ENCODE measurements at places on chromosomes 7 and 10. TPM values are rescaled to one million over a fixed set of nuclear protein-coding genes. Genes with fewer than 3 reads are reported as not detected.

Gene GNA12
- 41.6 TPM for total RNA-seq

Gene GSTO2
- 7.8 TPM for total RNA-seq

Gene OR13A1
- not detected for total RNA-seq

Gene STEAP1B
- 1.5 TPM for total RNA-seq

Gene GAD2
- not detected for total RNA-seq

Gene PLEKHS1
- 7.0 TPM for total RNA-seq

Gene CAMK2G
- total RNA-seq: 38.4 TPM

Gene TPK1
- 9.0 TPM for total RNA-seq

Gene FANK1
- 11.5 TPM for total RNA-seq

Gene TMEM225B
- total RNA-seq: 0.30 TPM

Gene CFAP46
- 9.0 TPM for total RNA-seq

Gene SFRP4
- 4.8 TPM for total RNA-seq

Gene CPED1
- 38.6 TPM for total RNA-seq

Gene GATA3
- total RNA-seq: 4.6 TPM

GRCh38 chr10:50577681-50578350 is 45.9 kb downstream of the SGMS1 start:
- no peak for DNase-seq

DNA sequence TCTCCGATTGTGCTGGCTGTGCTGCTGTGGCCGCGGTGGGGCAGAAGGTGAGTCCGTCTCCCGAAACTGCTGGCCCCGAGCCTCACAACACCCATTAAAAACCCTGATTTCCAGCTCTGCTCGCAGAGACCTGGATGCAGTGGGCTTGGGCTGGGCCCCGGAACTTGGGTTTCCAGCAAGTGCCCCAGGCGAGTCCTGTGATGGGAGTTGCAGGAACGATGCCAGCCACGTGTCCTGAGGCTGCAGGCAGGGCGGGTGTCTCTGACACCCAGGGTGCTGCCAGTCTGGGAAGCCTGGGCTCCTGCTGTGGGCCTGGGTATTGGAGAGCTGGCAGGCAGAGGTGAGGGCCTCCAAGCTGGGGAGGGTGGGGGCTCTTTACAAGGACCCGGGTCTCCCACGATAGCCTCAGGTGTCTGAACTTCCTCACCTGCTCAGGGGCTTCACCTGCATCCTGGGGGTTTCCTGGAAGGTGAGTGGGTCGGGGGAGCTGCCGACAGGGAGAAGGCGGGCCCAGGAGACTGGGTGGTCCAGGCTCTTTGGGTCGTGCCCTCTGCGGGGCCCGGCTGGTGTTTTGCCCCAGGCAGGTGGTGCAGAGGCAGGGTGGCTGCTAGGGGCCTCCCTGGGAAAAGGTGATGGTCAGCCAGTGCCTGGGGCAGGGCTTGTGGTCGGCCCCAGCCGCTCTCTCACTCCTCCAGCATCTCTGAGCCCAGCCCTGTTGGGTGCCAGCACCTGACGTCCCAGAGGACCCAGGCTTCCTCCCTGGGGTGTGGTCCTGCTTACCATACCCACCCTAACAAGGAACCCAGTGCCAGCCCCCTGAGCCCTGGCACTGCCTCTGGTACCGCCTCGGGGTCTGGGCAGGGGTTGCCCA is 180.3 kb downstream of the DNAJB6 start:
- no peak for DNase-seq

- DNase-seq: no peak
These were observed 147.3 kb downstream of the ZEB1 start for GRCh38 chr10:31466313-31466712.

DNA sequence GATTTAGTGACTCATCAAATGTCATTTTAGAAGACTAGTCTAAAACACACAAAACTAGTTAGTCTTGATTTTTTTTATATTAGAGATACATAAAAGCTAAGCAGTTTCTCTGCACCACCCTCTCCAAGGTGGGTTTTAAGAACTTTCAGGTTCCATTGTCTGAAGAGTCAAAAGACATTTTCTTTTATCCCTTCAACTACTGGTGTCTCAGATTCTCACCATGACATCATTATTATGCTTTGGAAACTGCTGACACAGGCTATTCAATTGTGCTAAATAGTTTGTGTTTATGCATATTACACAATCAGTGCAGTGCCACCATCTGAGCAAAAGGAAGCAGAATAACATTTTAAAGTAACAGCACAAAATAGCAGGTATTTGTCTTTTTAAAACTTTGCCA is 52.2 kb downstream of the IGF2BP3 start:
- no peak for DNase-seq

DNA sequence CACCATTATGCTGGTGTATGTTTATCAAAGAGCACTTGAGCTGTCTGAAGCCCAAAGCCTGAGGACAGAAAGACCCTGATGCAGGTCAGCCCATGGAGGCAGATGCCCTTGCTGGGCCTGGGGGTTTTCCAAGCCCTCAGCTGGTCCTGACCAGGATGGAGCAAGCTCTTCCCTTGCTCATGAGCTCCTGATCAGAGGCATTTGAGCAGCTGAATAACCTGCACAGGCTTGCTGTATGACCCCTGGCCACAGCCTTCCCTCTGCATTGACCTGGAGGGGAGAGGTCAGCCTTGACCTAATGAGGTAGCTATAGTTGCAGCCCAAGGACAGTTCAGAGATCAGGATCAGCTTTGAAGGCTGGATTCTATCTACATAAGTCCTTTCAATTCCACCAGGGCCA is 13.0 kb downstream of the AQP1 start:
- DNase-seq: no peak

GRCh38 chr10:77441353-77442166 is 196.0 kb downstream of the KCNMA1 start:
- DNase-seq: no peak

DNA sequence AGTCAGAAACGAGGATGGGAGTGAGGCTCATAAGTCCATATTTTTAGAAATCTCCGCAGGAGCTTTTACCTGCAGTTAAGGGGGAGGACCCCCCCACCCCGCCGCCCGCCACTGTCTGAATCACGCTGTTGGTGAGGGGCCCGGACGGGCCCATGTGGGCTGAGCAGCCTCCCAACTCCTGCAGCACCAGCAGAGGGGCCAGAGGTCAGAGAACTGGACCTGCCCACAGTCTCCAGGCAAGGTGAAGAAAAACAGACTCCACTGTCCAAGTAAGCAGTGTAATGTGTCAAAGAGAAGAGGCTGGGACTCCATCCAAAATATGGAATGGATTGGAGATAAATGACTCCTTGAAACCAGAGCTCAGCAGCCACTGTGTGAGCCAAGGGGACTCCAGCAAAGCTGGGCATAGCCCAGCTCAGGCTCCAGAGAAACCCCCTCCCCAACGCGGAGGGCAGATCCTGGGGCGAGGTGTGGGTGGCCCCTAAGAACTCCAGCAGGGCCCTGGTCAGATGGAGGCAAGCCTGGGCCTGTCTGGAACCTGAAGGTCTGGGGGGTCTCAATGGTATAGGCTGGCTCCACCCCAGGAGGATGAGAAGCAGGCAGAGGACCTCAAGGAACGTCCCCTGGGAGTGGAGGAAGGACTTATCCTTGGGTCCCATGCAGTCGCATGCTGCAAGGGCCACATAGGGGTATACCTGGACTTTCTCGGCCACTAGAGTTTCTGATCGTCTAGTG is 128.5 kb upstream of the TNS3 start:
- DNase-seq: no peak

- DNase-seq: no peak
These were observed 225.8 kb downstream of the EXOC4 start for GRCh38 chr7:133478591-133479135.

GRCh38 chr10:19848226-19848985 is 32.2 kb downstream of the PLXDC2 start:
- DNase-seq: no peak

- no peak for DNase-seq
These were observed 35.0 kb downstream of the LAMB4 start for GRCh38 chr7:108094933-108095710.

DNA sequence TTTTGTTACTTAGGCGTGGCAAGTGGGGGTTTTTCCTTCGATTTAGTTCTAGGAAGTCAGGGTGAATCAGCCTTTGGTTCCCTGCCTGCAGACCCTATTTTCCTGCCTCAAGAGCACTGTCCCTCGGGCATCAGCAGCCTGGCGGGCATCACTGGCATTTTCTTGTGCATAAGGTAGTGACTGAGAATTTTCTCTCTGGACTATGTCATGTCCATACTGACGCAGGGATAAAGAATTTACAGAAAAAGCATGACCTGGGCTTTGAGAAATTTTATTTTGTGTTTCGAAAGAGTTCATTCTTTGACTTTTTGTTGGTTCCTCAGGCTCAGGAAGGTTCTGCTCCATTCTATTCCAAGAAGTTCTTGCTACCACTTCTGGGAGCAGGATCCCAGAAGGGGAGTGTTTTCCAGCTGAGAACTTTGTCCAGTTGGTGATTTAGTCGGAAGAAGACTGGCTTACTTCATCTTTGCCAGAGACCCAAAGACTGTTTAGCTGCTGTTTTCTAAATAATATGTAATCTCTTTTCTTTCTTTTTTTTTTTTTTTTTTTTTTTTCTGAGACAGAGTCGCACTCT is 213.9 kb upstream of the SH2B2 start:
- DNase-seq: no peak

GRCh38 chr7:140230516-140230860 is 53.7 kb upstream of the KDM7A start:
- peak; percentile 67 for DNase-seq

DNA sequence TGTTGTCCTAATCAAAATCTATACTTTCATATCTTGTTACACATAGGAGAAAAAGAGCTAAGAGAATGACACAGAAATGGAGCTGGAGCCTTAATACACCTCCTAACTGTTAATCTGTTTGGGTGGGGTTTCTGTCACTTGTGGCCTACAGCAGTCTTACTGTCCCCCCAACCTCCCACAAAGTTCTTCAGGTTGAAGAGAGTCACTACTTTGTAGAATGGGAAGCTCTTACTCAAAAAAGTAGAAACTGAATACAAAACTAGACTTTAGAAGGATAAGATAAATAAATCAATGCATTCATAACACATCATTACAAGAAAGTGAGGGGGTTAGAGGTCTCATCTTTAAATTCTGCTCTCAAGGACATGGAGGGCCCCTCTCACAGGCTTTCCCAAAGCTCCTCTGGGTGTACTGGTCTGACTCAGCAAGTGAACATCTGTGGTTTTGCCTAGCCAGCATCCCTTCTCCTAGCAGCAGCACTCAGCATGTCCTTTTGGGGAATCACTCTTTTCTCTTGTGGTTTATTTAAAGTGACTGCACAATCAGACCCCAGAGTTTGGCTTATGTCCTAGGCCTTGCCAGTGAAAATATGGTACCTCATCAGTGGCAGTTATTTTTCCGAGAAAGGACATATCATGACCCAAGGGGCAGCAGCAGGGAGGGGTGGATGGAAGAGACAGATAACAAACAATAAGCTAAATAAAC is 2.0 kb upstream of the BLVRA start:
- no peak for DNase-seq

- DNase-seq: no peak
These were observed 80.0 kb downstream of the FBXL13 start for GRCh38 chr7:102994567-102994966.

- peak; percentile 52 for DNase-seq
These were observed 219.6 kb downstream of the PHF14 start for GRCh38 chr7:11193131-11193867.

DNA sequence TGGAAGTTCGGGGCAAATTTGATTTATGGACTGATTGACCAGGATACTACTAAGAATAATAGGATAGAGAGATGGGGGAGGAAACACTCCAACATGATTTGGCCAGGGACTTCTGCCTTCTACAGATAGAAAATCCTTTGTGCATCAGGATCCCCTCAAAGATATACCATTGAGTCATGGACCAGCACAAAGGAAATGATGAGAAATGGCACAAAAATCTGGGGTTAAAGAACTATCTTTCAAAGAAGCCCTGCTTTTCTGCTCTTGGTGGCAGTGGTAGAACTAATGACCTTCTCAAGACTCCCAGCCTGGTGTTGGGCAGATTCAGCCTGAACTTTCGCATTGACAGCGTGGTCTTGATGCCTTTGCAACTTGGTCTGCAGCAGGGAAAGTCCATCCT is 27.6 kb upstream of the LAMB1 start:
- DNase-seq: no peak

- no peak for DNase-seq
These were observed 144.7 kb downstream of the ARHGAP22 start for GRCh38 chr10:48460182-48460581.

GRCh38 chr7:148701414-148701813 is 2.7 kb downstream of the CUL1 start:
- DNase-seq: no peak

GRCh38 chr7:4716946-4717795 is 35.1 kb downstream of the FOXK1 start:
- DNase-seq: no peak

GRCh38 chr10:124672181-124672638 is 72.0 kb downstream of the FAM53B start:
- DNase-seq: peak; percentile 39

GRCh38 chr10:90319188-90319914 is 538.5 kb downstream of the HTR7 start:
- no peak for DNase-seq

DNA sequence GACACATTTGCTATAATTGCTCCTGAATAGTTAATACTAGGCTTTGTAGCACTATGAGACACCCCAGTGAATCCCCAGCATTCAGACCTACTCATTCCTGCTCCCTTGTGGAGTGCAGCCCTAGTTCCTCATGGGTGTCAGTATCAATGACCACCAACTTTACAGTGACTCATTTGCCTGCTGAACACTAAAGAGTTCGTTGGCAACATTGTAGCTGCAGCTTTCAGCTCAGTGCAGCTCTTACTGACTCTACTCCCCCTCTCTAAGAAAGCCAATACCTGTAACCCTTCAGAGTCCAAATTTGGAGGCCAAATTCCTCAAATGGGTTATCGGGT is 127.1 kb upstream of the MTPN start:
- DNase-seq: no peak

DNA sequence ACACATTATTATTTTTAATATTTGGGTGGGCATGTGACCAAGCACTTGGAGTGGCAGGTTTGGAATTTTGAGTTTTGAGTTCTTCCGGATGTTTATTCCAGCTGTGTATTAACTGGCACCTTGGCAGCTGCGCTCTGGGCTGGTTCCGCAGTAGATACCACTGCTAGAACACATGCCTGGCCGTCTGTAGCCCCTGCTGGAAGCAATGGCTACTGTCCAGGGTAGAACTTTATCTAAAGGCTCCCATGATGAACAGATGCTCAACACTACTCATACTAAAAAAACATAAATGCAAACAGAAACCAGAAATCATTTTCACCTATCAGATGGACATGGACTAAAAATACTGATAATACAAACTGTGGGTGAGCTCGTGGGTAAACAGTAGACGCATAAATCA is 19.4 kb upstream of the SH3PXD2A start:
- DNase-seq: no peak

- no peak for DNase-seq
These were observed 741 bp downstream of the GPR85 start for GRCh38 chr7:113085781-113086390.

GRCh38 chr7:155344270-155344617 is 46.6 kb downstream of the INSIG1 start:
- DNase-seq: peak; percentile 40

DNA sequence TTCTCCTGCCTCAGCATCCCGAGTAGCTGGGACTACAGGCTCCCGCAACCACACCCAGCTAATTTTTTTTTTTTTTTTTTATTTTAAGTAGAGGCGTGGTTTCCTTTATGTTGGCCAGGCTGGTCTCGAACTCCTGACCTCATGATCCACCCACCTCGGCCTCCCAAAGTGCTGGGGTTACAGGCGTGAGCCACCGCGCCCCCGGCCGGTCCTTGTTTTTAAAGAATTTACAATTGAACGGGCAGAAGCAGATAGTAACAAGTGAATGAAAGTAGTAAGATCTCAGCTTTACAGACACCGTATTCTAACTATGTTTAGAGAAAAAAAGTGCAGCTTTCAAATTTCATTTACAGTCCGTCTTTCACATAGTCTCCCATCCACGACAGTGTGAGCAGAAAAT is 112.5 kb upstream of the VWC2 start:
- no peak for DNase-seq

- DNase-seq: no peak
These were observed 16.5 kb downstream of the CD36 start for GRCh38 chr7:80654887-80655340.
